HT1080 (cell line): ENCODE measurements at places on chromosomes 3 and 15.
A peak's percentile ranks its signal among the peaks of the same experiment; 100 is the strongest.

GRCh38 chr15:51935466-51936104 is 36.0 kb downstream of the LEO1 start:
- no peak for DNase-seq

GRCh38 chr15:66939451-66940023 is 125.9 kb upstream of the SMAD3 start:
- no peak for DNase-seq

GRCh38 chr3:141237701-141238521 is 6.3 kb downstream of the PXYLP1 start:
- peak; percentile 51 for DNase-seq

DNA sequence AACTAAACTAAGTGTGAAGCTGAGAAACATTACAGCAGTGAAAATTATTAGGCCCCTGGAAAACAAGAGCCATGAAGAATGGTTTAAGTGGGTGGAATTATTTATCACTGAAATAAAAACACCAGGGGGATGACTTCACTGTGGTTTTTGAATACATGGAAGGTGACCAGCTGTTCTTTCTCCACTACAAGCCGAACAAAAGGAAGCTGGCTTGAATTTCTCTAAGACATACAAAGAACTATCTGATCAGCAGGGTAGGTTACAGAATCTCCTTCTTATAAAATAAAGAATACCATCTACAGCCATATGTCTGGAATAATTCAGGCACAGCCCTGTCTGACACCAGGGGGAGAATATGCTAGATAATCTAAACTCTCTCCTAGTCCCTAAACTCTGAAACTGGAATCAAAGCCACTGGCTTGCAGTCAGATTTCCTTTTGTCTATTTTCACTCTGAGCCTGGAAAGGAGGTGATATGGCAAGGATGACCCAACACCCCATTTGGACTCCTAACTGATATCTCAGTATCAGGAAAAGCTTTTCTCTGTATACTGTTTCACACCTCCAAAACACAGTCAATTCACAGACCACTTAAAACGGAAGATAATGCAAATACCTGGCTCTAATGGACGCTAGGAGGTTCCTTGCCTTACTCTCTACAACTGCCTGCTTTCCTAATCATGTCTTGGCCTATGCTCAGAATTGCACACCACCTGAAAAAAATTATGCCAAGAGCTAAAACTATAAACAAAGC is 31.2 kb downstream of the SPATA12 start:
- DNase-seq, result no peak

- DNase-seq, result no peak
These were observed 18.6 kb downstream of the TMEM266 start for GRCh38 chr15:76078285-76078877.

DNA sequence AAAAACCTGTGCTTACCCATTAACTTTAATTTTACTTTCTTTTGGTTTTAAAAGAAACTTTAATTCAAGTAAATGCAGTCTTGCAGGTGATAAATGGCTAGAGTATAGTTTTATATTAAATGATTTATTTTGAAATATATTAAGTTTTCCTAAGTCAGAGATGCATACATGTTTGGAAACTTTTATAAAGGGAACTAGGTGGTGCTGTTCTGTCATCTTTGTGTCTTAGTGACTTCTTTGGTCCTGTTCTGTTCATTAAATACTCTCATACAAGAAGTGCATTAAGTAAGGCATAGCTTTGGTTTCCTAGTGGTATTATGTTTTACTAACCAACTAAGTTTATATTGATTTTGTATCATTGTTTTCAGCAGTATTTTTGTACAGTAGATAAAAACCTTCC is 15.6 kb downstream of the CADM2 start:
- no peak for DNase-seq

- DNase-seq, result peak; percentile 52
These were observed 52.1 kb downstream of the EDEM1 start for GRCh38 chr3:5239602-5240001.

GRCh38 chr15:86136861-86137260 is 57.2 kb downstream of the AGBL1 start:
- DNase-seq, result no peak

- DNase-seq, result no peak
These were observed 222.4 kb downstream of the CPNE4 start for GRCh38 chr3:131812433-131812832.

- no peak for DNase-seq
These were observed 172.0 kb downstream of the MCTP2 start for GRCh38 chr15:94403331-94403730.

DNA sequence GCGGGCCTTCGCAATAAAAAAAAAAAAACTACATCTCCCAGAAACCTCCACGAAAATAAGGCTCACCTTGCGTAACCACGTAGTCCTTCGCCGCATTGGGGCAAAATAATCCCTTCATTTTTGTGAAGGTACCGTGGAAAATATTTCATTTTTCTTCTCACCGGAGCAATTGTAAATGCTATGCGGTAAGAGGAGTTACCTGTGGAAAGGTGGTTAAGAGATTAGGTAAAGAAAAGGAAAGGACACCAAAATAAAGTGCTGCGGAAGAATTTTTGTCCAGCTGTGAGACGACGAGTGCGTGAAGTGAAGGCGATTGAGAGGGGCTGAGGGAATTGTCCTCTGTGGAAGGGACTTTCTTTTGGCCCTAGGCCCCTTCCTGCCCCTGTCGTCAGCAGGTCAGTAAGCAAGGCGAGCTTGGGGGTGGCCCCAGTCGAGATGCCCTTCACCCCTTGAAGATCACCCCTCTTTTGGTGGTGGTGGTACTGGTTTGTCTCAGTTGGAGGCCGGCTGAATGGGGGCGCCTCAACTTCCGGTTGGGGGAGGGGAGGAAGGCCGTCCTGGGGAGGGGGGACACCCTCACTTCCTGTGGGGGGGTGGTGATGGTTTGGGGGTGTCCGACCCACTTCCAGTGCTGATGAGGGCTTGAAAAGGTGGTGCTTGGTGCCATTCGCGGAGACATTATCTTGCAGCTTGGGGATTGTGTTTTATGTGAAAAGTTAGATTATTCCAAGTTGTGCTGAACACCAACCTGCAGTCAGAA is at the start of gene HMG20A:
TSS of gene HMG20A (plus strand) at position 279 of the 760 bp plus-strand sequence. CDS start 37,520 bp downstream, outside the sequence.
- peak; percentile 84 for DNase-seq

DNA sequence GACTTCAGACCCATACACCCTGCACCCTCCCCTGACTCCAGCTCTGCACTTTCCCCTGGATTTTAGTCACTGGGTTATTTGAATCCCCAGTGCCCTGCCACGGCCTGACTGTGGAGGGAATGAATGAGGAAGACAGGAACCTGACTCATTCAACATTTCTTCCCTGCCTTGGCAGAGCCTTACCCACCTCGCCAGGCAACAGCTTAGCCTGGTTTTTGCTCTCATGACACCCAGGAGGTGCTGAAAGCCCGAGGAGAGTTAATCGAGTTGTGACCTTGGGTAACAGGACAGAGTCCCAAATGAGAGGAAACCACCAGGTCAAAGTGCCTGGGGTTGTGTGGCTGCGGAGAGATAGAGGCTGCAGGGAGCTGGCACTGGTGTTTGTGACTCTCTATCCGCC is 128.3 kb downstream of the SMAD6 start:
- peak; percentile 86 for DNase-seq

- no peak for DNase-seq
These were observed 50.9 kb downstream of the ZPLD1 start for GRCh38 chr3:102485701-102486100.

DNA sequence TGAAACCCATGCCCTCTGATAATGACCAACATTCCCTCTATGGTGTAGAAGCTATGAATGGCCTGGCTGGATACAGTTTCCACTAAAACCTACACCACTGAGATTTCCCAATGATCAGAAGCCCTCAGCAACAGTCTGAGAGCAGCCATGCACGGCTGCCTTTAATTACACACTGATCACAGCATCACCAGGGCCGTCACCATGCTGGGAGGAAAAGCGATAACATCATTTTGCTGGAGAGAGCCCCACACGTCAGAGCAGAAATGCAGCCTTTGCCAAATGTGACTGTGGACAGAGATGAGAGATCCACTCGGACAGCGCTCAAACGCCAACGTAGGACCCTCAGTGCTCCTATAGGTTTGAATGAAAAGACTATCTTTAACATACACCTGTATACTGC is 135.0 kb downstream of the XXYLT1 start:
- DNase-seq, result no peak

- no peak for DNase-seq
These were observed 40.6 kb downstream of the ITPR1 start for GRCh38 chr3:4533489-4534443.

DNA sequence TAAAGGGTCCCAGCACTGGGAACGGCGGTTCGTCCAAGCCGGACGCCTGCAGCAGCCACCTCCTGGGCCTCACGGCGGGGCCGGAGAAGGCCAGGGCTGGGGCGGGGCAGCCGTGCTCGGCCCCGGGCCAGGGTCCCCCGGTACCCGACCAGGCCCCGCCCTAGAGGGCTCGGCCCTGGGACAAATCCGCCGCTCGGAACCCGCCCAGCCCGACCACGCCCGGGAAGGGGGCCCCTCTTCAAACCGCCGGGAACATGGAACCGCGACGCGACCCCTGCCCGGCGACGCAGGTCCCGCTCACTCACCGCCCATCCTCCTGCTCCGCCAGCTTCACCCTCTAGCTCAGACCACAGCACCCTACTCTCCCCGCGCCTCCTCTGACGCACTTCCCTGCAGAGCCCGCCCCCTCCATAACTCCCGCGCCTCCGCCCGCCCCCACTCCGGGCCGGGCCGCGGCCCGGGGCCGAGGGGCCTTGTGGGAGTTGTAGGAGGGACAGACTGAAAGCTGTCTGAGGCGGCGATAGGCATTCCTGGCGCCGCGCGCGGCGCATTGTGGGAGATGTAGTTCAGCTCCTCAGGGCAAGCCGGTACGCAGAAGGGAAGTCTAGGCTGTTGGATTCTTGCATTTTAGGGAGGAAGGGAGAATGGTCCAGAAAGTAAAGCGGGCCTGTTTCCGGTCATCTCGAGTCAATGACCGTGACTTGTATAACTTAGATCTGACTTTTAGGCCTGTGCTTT is at the start of gene CLDND1:
TSS of gene CLDND1 (minus strand) at position 359 of the 738 bp plus-strand sequence. CDS start 1,478 bp downstream, outside the sequence.
- peak; percentile 96 for DNase-seq

DNA sequence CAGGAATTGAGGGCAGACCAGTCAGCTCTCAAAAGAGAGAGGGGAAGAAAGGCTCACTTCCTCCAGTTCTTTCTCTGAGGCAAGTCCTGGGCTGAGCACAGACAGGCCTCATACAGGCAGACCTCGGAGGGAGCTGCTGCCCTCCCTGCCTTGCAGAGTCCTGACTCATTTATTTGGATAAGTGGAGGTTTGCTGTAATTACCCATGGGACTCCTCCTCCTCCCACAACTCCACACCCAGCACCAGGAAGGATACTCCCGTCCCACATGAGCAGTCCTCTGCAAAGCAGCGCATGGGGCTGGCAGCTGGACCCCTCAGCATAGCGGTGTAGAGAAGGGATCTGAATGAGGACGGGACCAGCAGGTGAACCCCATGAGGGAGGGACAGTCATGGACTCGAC is 13.4 kb upstream of the SCN10A start:
- peak; percentile 82 for DNase-seq

GRCh38 chr15:67606742-67607141 is 64.2 kb downstream of the MAP2K5 start:
- DNase-seq, result no peak

- no peak for DNase-seq
These were observed 200.8 kb upstream of the GOLGA6L4 start for GRCh38 chr15:84034578-84035398.

- DNase-seq, result no peak
These were observed 36.0 kb upstream of the TIMP4 start for GRCh38 chr3:12194669-12195161.

DNA sequence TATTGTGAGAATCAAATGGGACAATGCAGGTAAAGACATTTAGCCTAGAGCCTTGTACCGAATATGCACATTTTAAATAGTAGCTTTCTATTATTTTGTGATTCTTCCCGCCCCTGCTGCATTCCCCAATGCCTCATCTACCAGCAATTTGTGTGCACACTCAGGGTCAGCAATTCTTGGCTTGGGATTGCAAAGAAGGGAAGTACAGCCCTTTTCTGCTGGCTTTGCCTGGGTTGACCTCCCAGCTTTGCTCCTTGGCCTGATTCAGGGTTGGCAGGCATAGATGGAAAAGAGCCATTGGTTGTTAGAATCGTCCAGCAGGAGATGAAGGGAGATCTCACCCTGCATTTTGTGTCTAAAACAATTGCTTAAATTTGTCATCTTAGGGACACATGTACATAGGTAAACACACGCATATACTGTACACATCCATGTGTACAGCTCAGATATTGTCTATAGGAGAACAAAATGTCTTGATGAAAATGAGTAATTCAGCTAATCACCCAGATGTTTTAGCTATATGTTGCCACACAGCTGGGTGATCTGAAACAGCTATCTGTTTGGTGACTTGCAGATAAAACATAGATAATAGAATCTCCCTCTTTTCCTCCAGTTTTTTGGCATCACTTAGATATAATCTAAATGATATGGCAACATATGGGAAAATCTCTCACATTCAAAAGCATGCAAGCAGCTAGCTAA is 340.9 kb upstream of the TBL1XR1 start:
- no peak for DNase-seq

GRCh38 chr3:11672363-11672762 is 28.6 kb upstream of the VGLL4 start:
- DNase-seq, result no peak

DNA sequence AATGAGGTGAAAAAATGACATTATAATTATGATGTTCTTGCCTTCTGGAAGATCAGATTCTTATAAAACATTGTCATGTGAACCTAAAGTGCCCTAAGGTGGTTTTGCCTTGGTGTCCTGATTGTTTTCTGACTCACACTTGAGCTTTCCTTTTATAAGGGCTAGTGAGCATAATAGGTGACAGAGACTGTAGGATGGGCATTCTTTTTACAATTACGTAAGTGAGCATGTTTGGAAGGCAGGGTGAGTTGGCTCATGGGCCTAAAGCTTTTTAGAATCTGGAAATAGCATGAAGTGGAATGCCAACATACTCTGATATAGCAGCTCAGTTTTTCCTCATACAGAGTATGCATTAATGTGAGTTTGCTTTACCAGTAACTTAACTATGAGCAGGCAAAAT is 41.2 kb downstream of the CRYBG3 start:
- peak; percentile 43 for DNase-seq

- no peak for DNase-seq
These were observed 25.3 kb downstream of the LPP start for GRCh38 chr3:188179006-188179966.

DNA sequence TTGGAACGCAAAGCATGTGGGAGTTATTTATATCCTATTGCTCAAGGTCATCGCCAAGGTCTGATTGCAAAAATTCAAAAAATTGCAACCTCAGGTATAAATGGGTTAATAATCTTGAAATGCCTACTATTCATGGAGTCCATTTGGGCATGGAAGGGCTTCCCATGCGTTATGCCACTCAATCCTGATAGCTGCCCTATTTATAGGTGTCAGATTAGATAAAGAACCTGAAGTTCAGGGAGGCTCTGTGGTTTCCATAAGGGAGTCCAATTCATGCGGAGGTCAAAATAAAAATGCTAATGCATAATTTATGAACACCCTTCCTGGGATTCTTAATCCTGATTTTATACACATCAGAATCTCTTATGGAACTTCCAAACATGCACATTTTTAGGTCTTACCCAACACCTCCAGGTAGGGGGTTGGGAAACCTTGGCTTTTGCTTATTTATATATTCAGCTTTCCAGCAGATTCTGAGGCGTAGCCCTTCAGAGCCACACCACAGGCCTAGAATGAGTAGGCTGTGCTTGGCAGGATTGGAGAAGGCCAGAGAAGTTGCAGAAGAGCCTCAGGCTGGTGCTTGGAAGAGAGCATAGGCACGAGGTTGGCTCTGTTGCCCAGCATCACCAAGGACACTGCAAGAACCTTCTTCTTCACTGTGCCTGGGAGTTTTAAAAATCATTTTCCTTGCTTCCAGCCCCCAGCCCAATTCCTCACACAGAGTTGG is 324.4 kb upstream of the CFAP20DC start:
- no peak for DNase-seq
